ENCODE measurements at places on chromosomes 16 and 17.

GRCh38 chr16:85699628-85700027 lies 10.9 kb upstream of the GINS2 start:
- DNase-seq, result peak; percentile 23

DNA sequence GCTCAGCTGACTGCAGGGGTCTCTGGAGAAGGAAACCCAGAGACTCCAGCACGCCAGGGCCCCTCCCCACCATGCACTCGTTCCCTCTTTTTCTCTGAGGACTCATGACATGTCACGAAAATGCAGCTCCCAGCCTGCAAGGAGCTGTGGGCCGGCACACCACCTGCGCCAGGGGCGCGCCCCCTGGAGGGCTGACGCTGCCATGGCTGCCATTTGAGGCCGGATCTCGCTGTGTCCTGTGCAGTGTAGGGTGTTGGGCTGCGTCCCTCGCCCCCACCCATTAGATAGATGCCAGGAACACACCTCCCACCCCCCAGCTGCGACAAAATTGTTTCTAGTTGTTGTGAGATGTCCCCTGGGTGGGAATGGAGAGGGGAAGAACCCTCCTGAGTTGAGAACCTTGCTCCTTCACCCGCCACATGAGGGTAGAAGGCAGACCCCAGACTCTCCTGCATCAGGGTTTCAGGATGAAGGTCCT lies 8.2 kb downstream of the SYNGR2 start:
- no peak for DNase-seq

- no peak for DNase-seq
Measured at GRCh38 chr17:2689411-2690164, 22.0 kb downstream of the CLUH start.

DNA sequence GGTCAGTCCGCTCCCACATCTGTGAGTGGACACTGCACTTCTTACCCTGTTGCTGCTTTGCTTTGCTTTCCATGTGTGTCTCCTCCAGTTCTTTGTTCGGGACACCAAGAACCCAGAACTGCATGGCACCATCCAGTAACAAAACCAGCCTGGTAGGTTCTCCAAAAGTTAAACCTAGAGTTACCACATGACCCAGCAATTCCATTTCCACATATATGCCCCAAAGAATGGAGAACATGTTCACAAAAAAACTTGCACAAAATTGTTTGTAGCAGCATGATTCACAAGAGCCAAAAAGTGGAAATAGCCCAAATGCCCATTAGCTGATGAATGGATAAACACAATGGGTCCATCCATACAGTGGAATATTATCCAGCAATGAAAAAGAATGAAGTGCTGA lies 10.3 kb upstream of the CCL22 start:
- no peak for DNase-seq

GRCh38 chr17:43416998-43417890 lies 18.5 kb downstream of the ARL4D start:
- no peak for DNase-seq

All from GM04503 (cell line).